ENCODE measurements at places on chromosomes 4 and X.

DNA sequence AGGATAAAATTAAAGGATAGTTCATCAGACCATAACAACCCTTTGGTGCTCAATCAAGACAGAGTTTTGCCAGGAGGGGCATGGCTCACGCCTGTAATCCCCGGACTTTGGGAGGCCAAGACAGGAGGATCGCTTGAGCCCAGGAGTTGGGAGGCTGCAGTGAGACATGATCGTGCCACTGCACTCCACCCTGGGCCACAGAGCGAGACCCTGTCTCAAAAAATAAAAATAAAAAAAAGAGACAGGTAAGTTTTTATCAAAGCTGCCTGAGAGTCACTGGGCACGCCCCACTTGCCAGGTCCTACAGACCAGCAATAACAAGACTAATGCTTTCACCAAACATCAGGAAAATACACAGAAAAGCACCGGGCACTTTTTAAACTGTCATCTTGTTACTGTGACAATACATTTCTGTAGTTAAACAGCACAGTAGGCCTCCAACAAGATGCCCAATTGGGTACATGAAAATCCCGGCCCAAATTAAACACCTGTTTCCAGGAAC is 765 bp downstream of the CFAP97 start:
- DNase-seq, result no peak

GRCh38 chr4:8553991-8554405 is 26.2 kb upstream of the GPR78 start:
- DNase-seq, result no peak

DNA sequence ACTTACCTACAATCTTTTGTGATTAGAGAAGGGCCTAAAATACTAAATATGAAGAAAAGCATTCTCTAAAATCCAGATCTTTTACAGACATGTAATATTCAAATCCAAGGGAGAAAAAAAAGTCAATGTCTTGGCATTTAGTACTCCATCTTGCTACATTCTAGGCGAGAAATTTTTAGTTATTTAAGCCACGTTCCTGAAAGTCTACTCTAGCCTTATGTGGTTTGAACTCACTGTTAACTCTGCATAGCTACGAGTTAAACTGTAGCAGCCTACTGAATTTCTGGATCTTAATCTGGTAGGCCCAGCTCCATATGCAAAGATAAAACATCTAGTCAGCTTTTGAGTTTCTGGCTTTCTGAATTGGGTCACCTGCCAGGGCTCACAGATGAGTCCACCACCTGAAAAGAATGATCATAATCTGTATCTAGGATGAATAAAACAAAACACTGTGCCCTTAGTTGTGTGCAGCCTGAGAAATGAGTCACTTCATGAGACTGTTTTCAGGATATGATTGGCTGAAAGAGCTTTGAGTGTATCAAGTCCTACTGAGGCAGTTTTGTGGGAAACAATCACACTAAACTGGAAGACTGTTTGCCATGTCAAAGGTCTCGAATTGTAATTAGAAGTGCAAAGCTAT is 3.2 kb upstream of the NEK1 start:
- DNase-seq, result no peak

- DNase-seq, result no peak
These were observed 69.6 kb downstream of the ABLIM2 start for GRCh38 chr4:8088966-8089491.

DNA sequence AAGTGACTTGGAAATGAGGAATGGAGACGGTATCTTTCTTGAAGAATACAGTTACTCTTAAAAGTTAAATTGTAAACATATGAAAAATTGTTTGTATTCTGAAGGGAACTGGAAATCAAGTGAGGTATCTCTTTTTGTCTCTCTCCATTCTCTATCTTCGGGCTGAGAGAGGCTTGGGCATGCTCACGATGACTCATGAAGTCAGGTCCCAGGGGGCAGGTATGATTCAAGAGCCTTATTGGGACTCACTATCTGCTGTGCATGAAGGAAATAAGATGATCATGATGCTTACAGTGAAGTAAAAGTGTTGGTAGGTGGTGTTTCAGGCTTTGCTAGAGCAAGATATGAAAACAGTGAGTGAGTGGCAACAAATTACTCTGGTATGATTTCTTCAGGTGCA is 200.4 kb upstream of the PITX2 start:
- DNase-seq, result no peak

GRCh38 chrX:1261285-1261684 is 7.3 kb upstream of the CSF2RA start:
- peak; percentile 23 for DNase-seq

GRCh38 chr4:126954537-126955291 is 678.0 kb upstream of the INTU start:
- DNase-seq, result no peak

DNA sequence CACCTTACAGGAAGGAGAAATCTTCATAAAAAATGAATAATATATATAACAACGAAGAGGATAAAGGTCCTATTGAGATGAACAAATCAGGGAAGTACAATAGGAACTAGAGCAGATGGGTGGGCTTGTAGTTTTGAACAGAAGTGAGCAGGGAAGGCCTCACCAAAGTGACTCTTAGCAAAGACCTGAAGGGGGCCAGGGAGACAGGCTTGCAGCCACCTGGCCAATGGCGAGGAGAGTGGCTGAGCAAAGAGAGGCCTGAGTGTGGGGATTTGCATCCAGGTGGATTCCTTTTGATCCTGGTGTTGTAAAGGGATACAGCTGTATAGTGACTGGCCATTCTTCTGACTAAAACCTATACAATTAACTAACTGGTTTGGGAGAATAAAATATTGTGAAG is 354.1 kb downstream of the CAMK2D start:
- DNase-seq, result no peak

- DNase-seq, result peak; percentile 87
These were observed 78.2 kb downstream of the AFAP1 start for GRCh38 chr4:7861440-7861881.

DNA sequence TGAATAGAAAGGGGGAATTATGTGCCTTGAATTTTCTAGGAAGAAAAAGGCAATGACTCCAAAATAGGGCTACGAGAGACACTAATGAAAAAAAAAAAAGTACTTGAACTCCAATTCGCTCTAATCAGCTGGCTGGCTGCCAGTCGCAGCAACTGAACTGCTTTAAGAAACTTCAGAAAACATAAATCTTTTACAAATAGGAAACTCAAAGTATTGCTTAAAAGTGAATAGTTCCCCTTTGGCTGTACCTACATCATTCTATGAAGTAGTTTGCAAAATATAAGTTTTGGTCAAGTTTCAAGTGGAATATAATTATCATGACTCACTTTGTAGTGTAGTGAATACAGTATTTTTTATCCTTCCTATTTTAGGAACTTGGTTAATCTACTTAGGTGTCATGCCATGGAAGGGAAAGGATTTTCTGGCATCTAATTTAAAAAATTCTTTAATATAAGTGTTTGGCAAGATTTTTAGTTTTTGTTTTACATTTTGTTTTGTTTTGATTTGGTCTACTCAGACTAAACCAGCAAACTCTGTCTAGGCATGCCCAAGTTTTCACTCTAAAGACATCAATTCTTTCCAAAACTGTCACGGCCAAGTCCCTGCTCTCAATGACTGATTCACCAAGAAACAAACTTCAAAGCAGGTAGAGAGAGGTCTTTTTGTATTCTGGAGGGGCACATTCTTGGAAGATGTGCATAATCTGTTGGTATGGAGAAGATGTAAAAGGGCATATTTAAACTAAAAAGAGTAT is 382.4 kb upstream of the GALNT7 start:
- DNase-seq, result peak; percentile 45

- peak; percentile 11 for DNase-seq
These were observed 52.1 kb upstream of the PCDH10 start for GRCh38 chr4:133096972-133097371.

- no peak for DNase-seq
These were observed 755.4 kb upstream of the HTR2C start for GRCh38 chrX:113828470-113828869.

GRCh38 chr4:165131247-165131832 is 18.7 kb upstream of the TMEM192 start:
- DNase-seq, result peak; percentile 94

DNA sequence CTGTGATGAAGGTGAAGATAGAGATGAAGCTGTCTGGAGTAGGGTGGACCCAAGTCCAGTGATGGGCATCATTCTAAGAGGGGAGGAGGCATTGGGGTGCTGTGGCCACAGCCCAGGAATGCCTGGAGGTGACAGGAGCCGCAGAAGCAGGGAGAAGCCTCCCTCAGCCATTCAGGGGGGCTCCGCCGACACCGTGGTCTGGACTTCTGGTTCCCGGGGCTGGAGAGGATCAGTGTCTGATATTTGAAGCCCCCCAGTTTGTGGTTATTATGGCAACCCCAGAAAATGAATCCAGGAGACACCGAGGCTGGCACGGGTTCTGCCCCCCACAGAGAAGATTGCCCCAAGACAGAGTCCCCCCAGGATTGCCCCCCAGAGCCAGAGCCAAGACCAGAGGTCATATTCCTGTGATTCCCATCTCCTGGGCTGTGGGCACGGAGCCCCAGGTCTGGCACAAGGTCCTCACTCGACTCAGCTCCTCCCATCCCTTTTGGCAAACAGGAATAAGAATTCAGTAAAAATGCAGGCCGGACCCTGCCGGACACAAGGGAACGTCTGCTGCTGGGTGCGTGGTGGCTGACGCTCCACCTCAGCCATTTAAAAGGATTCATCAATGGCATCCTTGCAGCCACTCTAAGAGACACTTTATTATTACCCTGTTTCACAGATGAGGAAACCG is 116.6 kb downstream of the CPZ start:
- no peak for DNase-seq
